ENCODE measurements at places on chromosomes 7 and 10.

- DNase-seq = no peak
These were observed 261.4 kb downstream of the GRID1 start for GRCh38 chr10:86105181-86105580.

GRCh38 chr7:99041526-99041925 is 102.4 kb downstream of the SMURF1 start:
- DNase-seq = no peak

DNA sequence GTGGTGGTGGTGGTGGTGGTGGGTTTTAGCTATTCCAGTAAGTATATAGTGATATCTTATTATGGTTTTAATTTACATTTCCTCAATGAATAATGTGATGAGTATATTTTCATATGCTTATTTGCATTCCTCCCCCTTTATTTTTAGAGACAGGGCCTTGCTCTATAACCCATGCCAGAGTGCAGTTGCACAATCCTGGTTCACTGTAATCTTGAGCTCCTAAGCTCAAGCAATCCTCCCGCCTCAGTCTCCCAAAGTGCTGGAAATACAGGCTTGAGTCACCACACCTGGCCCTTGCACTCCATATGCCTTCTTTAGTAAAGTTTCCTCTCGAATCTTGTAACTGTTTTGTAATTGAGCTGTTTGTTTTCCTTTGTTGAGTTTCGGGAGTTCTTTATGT is 577.7 kb upstream of the AUTS2 start:
- no peak for DNase-seq

DNA sequence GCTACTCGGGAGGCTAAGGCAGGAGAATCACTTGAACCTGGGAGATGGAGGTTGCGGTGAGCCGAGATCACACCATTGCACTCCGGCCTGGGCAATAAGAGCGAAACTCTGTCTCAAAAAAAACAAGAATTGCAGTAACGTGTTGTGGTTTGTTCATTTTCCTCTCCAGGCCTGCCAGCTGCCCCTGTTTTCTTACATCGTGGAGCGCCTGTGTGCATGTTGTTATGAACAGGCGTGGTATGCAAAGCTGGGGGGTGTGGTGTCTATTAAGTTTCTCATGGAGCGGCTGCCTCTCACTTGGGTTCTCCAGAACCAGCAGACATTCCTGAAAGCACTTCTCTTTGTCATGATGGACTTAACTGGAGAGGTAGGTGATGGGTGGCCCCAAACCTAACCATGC is 52.1 kb downstream of the TRRAP start:
- no peak for DNase-seq

Measured in activated CD8-positive, alpha-beta memory T cell treated with anti-CD3 and anti-CD28 coated beads, Interleukin-2, amount 50 U/mL, for 48 hours (primary cell).